SHP77 treated with DMSO at 0.1 percent for 48 hours (cell line): ENCODE measurements at places on chromosomes 7 and 10.

GRCh38 chr7:1704811-1705738 lies 35.0 kb downstream of the ELFN1 start:
- DNase-seq = no peak

GRCh38 chr7:98162758-98163157 lies 48.5 kb upstream of the BHLHA15 start:
- no peak for DNase-seq

DNA sequence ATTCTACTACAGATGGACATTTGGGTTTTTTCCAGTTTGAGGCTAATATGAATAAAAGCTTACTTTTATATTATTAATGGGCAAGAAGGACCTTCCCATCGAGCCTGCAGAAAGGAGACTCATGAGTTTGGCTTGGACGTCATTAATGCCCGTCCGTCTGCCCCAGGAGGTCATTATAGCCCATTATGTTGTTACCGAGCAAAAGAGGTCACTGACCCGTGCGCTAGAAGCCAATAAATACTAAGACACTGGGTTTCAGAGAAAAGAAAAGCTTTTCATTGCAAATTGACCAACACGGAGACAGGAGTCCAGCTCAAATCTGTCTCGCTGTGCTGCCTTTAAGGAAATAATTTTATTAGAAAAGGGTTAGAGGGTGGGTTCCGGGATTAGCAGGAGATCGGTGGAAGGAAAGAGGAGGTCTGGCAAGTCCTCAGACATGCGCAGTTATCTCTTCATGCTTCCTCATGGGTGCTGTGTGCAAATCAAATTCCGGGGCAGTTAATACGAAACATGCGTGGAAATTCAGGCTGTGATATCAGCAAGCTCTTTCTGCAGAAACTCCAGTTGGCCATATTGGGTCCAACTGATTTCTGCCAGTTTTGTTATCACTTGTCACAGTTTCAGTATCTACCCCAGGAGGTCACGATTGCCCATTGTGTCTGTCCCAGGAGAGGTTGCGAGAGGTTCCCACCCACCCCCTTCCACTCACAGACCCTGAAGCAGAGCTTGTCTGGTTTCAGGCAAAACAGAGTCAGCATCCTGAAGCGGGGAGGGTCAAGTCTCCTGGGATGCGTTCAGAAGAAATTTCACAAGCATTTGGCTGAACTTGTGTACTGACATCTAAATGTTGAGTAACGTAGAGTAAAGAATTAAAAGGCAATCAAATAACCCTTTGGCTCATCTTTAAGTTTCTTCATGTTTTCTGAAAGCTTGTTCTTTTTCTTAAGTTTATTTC lies 1.1 kb upstream of the GALNTL5 start:
- DNase-seq = no peak

DNA sequence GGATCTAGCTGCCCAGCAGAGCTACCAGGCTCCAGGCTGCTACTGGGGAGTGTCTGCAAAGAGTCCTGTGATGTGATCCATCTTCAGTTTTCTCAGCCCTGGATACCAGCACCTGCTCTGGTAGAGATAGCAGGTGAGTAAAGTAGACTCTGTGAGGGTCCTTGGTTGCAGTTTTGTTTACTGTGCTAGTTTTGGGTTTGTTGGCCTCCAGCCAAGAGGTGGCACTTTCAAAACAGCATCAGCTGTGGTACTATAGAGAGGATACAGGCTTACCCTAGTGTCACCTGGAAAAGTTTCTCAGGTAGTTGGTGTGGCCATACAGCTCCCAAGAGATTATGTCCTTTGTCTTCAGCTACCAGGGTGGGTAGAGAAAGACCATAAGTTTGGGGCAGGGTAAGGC lies 56.3 kb downstream of the MTERF1 start:
- no peak for DNase-seq

GRCh38 chr10:84665883-84666463 lies 337.6 kb downstream of the CCSER2 start:
- DNase-seq = no peak

DNA sequence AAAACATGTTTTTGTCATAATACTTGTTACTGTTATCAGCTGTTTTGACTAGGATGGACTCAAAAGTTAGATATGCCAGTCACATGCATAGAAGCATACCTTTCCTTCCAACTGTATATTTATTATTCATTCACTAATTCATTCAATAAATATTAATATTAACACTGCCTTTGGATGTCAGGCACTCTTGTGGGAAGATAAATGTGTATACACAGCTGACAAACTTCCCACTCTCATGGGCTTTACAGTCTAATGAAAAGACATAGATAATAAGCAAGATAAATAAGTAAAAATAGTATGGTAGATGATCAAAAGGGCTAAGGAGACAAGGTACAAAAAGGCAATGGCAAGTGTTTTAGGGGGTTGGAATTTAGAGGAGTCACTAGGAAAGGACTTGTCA lies 180.1 kb upstream of the SMIM30 start:
- no peak for DNase-seq

- no peak for DNase-seq
Measured at GRCh38 chr7:4215176-4215720, 466.8 kb upstream of the FOXK1 start.

DNA sequence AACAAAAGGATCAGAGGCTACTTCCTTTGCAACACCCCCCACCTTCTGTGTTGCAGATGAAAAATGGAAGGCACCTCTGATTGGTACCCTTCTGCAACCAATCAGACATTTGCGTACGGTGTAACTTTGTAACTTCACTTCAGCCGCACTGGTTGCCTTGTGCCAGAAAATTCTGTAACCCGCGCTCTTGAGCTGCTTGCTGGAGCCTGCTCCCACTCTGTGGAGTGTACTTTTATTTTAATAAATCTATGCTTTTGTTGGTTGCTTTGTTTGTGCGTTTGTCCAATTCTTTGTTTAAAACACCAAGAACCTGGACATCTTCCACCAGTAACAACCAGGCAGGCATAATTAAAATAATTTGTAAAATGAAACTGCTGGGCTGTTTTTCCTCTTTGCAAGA lies 31.5 kb upstream of the TAX1BP1 start:
- no peak for DNase-seq
